ENCODE measurements at places on chromosomes 13 and 19.

DNA sequence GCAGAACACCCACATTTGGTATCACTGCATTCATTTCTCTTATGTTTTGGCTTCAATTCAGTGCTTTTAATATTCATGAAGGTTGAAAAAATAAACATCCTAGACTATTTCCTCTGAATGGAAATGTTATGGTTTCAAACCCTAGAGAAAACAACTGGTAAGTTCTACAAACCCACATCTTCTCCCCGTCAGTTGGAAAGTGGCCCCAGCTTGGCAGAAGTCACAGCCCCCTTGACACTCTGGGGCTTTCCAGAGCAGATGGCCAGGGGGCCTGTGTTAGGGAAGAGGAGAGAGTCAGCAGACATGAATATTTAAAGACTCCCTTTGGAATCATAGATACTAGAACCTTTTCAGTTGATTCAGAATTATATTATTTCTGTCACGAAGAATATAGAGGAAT is 123.9 kb downstream of the SHISA2 start:
- no peak for DNase-seq

DNA sequence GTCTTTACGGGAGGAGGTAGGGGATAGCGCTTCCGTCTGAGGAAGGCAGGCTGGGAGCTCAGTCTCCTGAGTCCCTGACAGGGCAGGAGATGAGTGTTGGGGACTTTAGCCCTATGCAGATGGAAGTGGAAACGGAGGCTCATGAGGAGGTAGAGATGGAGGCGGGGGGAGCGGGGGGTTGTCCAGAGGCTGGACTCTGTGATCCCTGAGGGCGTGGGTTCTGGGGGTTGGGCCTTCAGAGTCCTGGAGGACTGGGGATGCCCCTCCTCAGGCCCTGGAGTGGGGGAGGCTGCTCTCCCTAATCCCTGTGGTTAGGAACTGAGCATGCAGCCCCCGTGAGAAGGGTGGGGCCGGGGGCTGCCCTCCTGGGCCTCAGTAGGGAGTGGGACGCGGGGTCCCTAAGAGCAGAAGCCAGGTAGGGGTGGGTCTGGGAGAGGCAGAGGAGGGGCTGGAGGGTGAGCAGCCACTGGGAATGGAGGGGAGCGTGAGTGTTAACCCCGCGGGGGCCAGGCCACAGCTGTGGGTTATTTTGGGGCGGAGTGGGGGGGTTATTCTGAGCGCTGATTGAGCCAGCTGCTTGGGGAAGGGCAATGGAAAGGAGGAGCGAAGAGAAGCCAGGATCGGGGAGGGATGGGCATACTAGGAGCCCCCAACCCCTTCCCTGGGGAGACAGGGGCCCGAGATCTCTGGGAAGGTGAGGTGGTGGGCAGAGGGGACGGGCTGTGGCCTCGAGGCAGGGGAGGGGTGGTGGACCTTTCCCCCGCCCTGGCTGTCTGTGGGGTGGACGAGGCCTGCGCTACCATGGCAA is 2.8 kb downstream of the GRIN2D start:
- no peak for DNase-seq

GRCh38 chr13:24282256-24282655 is 27.1 kb upstream of the C1QTNF9 start:
- no peak for DNase-seq

DNA sequence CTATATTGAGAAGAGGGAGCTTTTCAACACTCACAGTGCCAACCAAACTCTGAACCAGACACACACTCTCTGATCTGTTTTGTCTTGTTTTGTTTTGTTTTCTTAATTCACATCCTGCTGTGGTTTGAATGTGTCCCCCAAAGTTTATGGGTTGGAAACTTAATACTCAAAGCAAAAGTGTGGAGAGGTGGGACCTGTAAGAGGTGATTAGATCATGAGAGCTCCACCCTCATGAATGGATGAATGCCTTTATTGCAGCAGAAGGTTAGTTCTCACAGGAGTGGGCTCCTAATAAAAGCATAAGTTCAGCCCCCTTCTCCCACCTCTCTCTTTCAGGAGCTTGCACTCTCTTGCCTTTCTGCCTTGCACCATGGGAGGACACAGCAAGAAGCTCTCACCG is 957.1 kb downstream of the PCDH9 start:
- no peak for DNase-seq

- no peak for DNase-seq
These were observed 12.8 kb upstream of the MAP2K2 start for GRCh38 chr19:4136680-4137088.

DNA sequence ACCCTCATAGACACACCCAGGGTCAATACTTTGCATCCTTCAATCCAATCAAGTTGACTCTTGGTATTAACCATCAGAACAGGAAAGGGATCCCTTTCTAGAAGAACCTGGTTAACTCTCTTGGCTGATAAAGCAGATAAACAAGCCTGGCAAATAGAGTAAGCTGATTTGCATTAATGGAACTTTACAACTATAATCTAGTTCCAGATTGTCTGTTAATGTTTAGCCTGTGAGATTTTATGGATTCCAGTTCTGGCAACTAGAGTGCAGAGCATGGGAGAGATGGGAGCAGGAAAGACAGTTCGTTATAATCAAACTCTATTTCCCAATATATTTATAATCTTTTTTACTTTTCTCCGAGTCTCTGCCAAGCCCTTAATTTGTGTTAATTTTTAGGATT is 272.6 kb upstream of the KLHL1 start:
- no peak for DNase-seq

- DNase-seq, result peak; percentile 56
These were observed 16.9 kb downstream of the FAM187B start for GRCh38 chr19:35211545-35212230.
